ENCODE measurements at places on chromosomes 4 and X.

- peak; percentile 78 for DNase-seq
These were observed 146.9 kb upstream of the FGF13 start for GRCh38 chrX:138858438-138858837.

DNA sequence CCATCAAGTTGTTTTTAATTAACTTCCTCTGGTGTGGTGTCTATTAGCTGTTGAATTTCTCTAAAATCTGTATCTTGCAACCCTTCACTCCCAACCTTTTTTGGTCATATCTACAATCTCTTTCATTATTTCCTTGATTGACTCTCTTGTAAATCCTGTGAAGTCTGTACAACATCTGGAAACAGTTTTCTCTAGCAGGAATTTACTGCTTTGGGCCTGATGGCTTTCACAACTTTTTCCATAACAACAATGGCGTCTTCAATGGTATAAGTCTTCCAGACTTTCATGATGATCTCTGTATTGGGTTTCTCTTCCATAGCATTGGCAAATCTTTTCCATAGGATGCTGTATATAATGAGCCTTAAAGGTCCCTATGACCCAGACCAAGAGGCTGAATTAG is 49.0 kb downstream of the TBC1D19 start:
- no peak for DNase-seq

GRCh38 chrX:331151-331824 is 12.7 kb upstream of the GTPBP6 start:
- DNase-seq, result peak; percentile 69

DNA sequence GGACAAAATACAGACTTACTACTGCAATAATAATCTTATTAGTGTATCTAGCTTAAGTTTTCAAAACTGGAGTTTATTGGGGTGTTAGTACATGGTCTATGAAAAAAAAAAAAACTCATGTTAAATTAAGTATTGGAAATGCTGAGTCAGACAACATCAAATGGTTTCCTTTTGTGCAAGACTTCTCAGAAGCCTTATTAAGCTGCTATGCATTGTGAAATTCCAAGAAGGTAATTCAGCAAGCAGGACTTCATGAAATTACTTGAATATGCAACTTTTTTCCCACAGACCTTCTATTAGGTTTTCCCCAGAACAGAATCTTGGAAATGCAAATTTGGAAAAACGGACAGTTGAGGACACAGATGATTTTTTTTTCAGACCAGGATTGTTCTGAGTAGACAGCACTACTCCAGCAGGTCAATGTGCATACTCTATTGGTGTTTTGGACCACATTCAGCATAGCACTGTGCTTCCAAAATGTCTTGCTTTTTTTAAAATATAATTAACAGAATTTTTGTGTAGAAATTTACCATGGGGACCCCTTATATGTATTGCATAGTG is 568.8 kb upstream of the TENM3 start:
- DNase-seq, result peak; percentile 88

DNA sequence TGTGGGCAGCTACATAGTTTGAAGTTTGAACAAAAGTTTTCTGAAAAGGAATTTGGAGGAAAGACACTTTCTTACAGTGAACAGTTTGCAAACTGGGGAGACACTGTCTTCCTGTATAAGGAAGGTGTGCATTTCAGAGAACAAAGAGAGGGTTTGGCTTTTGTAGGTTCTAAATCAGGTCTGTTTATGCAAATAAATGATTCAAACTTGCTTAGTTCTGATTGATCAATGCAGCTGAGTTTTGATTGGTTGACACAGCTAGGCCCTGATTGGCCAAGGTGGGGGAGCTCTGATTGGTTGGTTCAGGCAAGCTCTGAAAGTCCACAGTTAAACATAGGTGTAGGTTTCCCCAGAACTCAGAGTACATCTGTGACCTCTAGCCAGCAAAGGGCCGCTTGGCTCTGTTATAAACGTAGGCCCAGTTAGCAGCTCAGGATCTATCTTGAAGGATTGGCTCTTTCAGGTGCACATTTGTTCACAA is 63.0 kb upstream of the ENPP6 start:
- no peak for DNase-seq

GRCh38 chr4:138111462-138112000 is 130.6 kb downstream of the SLC7A11 start:
- DNase-seq, result peak; percentile 52

DNA sequence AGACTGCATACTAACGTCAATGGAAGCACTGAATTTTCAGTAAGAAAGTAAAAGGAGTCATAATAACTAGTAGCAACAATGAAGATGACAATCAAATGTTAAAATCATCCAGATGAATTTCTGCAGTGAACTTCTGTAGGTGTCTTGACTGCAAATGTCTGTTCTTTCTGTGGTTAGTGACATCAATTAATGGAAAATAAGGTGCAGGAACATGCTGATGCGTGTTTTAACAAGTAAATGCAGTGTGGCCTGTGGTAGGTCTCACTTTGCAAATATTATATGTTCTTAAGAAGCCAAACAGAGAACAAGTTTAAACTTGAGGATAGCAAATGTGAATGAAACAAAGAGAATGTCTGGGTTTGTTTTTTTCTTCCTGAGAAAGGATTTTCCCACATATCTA is 2.6 kb upstream of the DTHD1 start:
- no peak for DNase-seq

DNA sequence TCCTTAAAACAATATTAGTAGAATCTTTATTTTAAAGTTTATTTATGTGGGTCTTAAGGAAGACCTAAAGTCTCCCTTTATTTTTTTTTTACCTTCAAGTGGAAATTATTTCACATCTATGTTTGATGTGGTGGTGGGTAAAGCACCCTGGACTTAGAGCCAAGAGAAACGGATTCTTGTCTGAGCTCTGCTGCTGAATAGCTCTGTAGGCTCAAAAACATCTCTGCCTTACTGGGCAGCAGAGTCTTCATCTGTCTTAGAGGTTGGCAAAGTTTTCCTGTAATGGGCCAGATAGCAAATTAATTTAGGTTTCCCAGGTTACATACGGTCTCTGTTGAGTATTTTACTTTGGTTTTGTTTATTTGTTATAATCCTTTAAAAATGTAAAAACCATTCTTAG is 136.5 kb downstream of the CEP135 start:
- DNase-seq, result no peak

DNA sequence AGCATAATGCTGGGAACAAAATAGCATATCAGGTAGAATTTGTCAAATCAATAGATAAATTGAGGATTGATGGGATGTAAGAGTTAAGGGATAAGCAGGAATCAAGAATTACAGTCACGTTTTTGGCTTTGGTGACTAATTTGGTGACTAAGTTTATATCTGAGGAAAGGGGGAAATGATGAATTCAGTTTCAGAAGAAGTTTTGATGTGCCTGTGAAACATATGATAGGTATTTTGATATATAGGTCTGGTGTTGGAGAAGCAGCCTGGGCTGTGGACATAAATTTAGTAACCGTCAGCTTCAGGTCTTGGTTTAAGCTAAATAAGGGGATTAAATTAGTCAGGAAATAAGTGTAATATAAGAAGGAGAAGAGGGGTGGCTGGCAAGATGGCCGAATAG is 79.0 kb upstream of the EDA2R start:
- DNase-seq, result peak; percentile 49

DNA sequence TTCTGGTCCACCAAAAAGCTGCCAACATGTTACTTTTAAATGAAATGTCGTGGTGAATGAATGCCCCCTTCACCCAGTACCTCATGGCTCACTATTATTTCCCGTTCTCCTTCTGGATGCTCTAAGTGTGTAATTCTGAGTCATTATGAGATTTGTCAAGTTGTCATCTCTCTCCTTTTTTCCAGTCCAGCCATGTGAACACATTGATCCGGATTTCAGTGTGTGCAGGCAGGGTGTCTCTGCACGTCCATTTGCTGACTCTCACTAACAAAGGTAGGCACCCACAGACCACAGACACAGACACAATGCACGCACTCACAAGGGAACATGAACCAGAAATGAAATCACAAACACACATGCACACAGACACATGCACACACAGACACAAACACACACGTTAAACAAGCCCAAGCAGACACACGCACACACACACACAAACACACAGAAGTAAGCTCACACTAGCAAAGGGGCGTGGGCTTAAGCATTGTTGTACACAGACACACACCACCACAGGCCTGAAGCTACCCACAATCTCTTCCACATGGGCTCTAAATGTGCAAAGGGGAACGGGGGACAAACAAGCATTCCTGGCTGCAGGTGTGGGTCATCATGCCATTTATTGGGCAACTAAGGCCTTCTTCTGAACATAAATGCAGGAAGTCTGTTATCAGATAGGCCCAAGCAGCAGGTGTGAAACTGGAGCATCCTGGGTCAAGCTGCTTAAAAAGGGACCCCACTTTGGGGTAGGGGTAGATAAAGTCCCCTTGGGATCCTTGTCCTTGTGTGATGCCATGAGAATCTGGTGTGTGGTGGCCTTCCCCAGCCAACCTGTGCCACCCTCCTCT is 58.1 kb downstream of the NBDY start:
- DNase-seq, result no peak

Data from fibroblast of skin of right biceps (primary cell).